ENCODE measurements at places on chromosomes 1 and 21. TPM values are rescaled to one million over a fixed set of nuclear protein-coding genes. Genes with fewer than 3 reads are reported as not detected.
A peak's percentile ranks its signal among the peaks of the same experiment; 100 is the strongest.

The MPL gene
- not detected for total RNA-seq

GRCh38 chr1:26524181-26524580 lies 5.4 kb upstream of the RPS6KA1 start:
- no peak overlapping the region for H3K4me3 ChIP-seq
- no peaks in the 10 kb centered on the region for H3K36me3 ChIP-seq
- peaks cover 2% of the 10 kb centered on the region for H3K4me1 ChIP-seq
- no peak overlapping the region for H3K27ac ChIP-seq

The SHISA4 gene
- total RNA-seq: 176 TPM

DNA sequence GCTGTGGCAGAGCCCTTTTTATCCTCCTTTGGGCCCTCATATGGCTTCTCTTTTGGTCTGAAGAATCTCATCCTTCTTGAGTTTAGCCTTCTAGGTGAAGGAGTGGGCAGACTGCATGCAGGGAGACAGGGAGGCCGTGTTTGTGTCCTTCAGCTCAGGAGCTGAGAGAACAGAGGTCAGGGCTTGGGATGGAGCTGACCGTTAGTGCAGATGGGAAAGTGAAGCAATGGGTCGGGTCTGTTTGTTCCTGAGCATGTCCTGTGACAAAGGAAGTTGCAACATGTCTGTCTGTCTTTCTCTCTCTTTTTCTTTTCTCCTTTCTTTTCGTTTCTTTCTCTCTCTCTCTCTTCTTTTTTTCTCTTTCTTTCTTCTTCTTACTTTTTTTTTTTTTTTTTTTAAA lies 14.9 kb downstream of the MAPKAPK2 start:
- H3K27me3 ChIP-seq: no peaks in the 10 kb centered on the region
- peaks cover 7% of the 10 kb centered on the region for H3K36me3 ChIP-seq
- no peak overlapping the region for H3K4me3 ChIP-seq
- no peaks in the 10 kb centered on the region for H3K4me1 ChIP-seq
- no peak for DNase-seq

The PRRX1 gene
- 55.1 TPM for total RNA-seq

GRCh38 chr1:213123536-213123935 lies 72.5 kb downstream of the RPS6KC1 start:
- no peaks in the 10 kb centered on the region for H3K36me3 ChIP-seq
- no peak overlapping the region for H3K27ac ChIP-seq
- no peak for DNase-seq
- H3K27me3 ChIP-seq: no peaks in the 10 kb centered on the region

GRCh38 chr1:159669338-159669737 lies 45.1 kb downstream of the CRP start:
- H3K4me1 ChIP-seq: no peaks in the 10 kb centered on the region
- no peak for DNase-seq
- H3K27ac ChIP-seq: no peak overlapping the region
- no peak overlapping the region for H3K4me3 ChIP-seq

The CNIH4 gene
- 18.2 TPM for total RNA-seq

- no peaks in the 10 kb centered on the region for H3K27me3 ChIP-seq
- H3K4me1 ChIP-seq: peaks cover 24% of the 10 kb centered on the region
- DNase-seq: no peak
- no peak overlapping the region for H3K27ac ChIP-seq
Observed at GRCh38 chr1:55868026-55868425, 652.9 kb upstream of the USP24 start.

- H3K27me3 ChIP-seq: no peaks in the 10 kb centered on the region
- H3K4me3 ChIP-seq: no peak overlapping the region
- no peak for DNase-seq
- H3K27ac ChIP-seq: no peak overlapping the region
Observed at GRCh38 chr21:45635271-45636151, 8.0 kb upstream of the PCBP3 start.

DNA sequence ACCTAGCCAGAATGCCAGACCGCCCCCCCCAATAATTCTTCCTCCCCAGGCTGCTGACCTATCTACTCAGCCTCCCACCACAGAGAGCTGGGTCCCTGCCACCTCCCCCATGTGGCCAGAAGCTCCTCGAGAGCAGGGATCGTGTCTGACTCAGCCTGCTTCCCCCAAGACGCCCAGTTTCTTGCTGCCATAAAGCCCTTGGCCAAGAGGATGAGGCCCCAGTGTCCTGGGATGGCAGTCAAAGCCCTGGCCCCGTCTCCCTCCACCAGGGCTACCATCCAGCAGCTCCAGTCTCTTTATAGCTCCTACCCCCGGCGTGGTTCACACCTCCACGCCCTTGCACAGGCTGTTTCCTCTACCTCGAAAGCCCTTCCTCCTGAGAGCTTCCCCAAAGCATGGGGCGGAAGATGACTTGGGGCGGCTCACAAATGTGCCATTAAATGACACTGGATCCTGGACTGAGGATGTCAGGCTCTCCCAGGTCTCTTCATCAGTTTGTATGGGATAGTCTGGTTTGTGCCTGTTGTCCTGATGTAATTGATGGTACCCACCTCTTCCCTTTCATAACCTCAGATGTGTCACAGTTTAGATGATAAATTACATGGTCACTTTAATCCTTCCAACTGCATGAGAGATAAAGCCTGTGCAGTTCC lies 13.2 kb downstream of the ADGRB2 start:
- no peak for DNase-seq
- H3K27me3 ChIP-seq: no peaks in the 10 kb centered on the region
- H3K4me1 ChIP-seq: peaks cover 84% of the 10 kb centered on the region
- H3K4me3 ChIP-seq: no peak overlapping the region
- H3K36me3 ChIP-seq: no peaks in the 10 kb centered on the region

DNA sequence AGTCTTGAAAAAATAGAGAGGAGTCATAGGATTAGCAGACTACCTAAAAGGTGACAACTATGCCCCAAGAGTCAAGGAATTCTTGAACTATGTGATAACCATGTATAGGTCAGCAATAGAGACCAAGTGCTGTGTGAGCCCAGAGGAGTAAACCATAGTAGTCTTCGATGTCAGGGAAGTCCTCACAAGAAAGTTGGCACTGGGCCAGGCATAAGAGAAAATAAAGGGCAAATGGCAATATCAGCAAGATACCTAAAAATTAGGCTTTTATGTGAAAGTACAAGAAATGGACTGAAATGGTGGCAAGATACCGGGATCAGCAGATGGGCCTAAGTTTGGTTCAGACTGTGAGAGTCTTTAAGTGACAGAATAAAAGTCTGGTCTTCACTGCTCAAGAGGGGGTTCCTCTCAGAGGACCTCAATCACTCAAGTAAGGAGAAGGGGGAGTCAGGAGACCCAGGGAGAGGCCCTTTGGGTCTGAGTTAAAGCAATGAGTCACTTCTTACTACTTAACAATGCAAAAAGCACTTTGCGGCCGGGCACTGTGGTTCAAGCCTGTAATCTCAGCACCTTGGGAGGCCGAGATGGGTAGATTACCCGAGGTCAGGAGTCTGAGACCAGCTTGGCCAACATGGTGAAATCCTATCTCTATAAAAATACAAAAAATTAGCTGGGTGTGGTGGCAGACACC lies 95.0 kb downstream of the TEX35 start:
- no peaks in the 10 kb centered on the region for H3K36me3 ChIP-seq
- H3K27me3 ChIP-seq: no peaks in the 10 kb centered on the region
- H3K27ac ChIP-seq: no peak overlapping the region
- DNase-seq: no peak

- no peaks in the 10 kb centered on the region for H3K4me1 ChIP-seq
- peak overlapping the region; percentile 11 for H3K27ac ChIP-seq
- no peak overlapping the region for H3K4me3 ChIP-seq
- no peaks in the 10 kb centered on the region for H3K27me3 ChIP-seq
Observed at GRCh38 chr1:7558041-7558461, 213.0 kb upstream of the VAMP3 start.

GRCh38 chr1:25502957-25503356 lies 40.4 kb upstream of the LDLRAP1 start:
- no peaks in the 10 kb centered on the region for H3K4me1 ChIP-seq
- H3K36me3 ChIP-seq: peaks cover 9% of the 10 kb centered on the region
- H3K4me3 ChIP-seq: no peak overlapping the region

The GPR37L1 gene
- total RNA-seq: 0.07 TPM

The DMBX1 gene
- total RNA-seq: not detected

DNA sequence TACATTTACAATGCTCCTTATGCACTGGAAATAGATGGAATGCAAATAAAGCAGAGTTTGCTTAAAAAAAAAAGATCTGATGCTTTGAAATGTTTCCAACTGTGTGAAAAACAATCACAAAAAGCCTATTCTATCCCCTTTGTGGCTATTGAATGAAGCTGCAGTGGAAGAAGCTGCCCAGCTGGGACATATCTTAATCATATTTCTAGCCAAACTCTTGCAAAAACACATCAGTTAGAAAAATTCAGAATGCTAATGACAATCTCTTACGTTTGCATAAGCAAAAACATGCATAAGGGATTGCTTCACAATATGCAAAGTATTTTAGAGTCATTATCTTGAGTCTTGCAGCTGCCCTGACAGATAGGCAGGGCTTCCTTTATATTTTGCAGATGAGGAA lies 526.4 kb upstream of the USP24 start:
- H3K27me3 ChIP-seq: no peaks in the 10 kb centered on the region
- no peak overlapping the region for H3K27ac ChIP-seq
- no peak overlapping the region for H3K4me3 ChIP-seq
- DNase-seq: no peak

The CYP4A11 gene
- total RNA-seq: not detected

GRCh38 chr1:228939881-228940392 lies 204.7 kb downstream of the RHOU start:
- no peak overlapping the region for H3K27ac ChIP-seq
- H3K27me3 ChIP-seq: no peaks in the 10 kb centered on the region
- peaks cover 25% of the 10 kb centered on the region for H3K4me1 ChIP-seq
- no peaks in the 10 kb centered on the region for H3K36me3 ChIP-seq

DNA sequence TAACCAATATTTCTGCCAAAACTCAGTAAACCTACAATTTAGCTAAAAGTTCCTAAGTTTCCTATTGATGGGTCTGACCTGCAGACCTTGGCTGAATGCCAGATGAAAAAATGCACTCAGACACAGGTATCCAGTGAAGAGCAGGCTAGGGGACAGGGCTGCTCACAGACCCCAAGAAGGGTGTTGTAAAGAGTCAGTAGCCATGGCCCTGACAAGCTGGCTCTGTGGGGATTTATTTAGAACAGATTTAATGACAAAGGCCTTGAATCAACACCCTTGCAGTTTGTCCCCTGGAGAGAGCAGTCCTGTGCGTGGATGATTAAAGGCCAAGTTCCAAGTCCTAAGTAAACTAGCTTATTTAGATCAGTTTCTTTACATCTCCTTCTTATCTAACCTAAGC lies 1243.2 kb upstream of the ADGRL4 start:
- H3K27ac ChIP-seq: no peak overlapping the region
- no peaks in the 10 kb centered on the region for H3K36me3 ChIP-seq
- H3K27me3 ChIP-seq: no peaks in the 10 kb centered on the region
- H3K4me1 ChIP-seq: no peaks in the 10 kb centered on the region
- DNase-seq: no peak
- H3K4me3 ChIP-seq: no peak overlapping the region

DNA sequence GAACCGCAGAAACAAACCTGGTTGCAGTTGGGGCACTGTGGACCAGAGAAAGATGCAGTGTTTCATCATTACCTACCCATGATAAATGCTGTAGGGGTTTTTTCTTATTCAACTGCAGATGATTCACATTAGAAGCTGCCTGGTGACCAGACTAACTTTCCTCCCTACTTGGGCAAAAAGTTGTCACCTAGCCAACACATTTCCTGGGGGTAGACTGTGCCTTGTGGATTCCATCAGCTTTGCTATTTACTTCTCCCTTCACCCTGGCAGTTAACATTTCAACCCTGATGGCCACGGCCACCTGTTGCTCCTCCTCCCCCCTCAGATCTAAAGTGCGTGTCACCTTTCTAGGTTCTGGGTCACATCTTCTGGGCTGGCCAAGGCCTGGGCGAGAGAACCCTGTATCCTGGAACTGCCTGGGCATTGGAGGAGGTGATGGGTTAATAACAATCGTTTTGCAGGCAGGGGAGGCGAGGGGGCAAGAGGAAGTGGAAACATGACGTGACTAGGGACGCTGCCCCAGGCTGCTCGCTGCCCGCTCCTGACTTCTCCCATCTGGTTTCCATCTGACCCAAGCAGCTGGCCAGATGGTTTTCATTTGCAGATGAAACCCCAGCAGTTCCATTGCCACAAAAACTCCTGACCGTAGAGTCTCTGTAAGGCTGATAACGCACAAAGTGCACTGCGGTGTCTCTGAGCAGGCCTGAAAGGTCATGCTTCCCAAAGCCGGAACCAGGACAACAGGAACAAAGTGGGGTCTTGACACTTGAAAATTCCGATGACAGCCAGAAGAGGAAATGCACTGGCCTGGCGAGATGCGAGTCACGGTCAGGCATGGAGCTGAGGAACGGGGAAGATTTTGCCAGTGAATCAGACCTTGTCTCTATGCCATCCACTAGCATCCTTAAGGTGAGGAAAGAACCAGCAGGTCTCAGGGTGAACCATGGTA lies 36.6 kb downstream of the CAPZB start:
- no peaks in the 10 kb centered on the region for H3K36me3 ChIP-seq
- H3K27ac ChIP-seq: peak overlapping the region; percentile 65
- peak; percentile 78 for DNase-seq
- H3K4me1 ChIP-seq: peaks cover 85% of the 10 kb centered on the region
- no peak overlapping the region for H3K4me3 ChIP-seq
- H3K27me3 ChIP-seq: no peaks in the 10 kb centered on the region

- H3K27ac ChIP-seq: no peak overlapping the region
- H3K36me3 ChIP-seq: no peaks in the 10 kb centered on the region
- H3K27me3 ChIP-seq: no peaks in the 10 kb centered on the region
Observed at GRCh38 chr1:113868387-113869083, 3.0 kb downstream of the PTPN22 start.

The HORMAD1 gene
- 0.31 TPM for total RNA-seq

- H3K27me3 ChIP-seq: no peaks in the 10 kb centered on the region
- H3K27ac ChIP-seq: no peak overlapping the region
- H3K4me3 ChIP-seq: peak overlapping the region; percentile 27
- H3K36me3 ChIP-seq: no peaks in the 10 kb centered on the region
- DNase-seq: no peak
Observed at GRCh38 chr1:30754684-30755171, 2.8 kb downstream of the LAPTM5 start.

DNA sequence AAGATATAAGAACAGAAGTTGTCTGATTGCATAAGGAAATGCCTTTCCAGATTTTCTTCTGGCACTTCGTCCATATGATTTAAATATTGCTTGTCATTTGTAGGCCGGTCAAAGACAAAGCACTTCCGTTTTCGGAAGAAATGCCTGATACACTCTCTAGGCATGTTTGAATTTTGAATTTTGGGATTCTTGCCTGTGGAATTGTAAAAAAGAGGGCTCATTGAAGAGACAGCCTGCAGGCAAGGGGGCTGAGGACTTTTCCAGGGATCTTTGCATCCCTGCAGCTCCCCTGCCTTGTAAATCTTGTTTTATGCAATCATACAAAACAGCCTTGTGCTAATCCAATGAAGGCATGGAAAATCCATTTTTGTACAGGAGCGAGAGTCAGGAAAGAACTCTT lies 7.4 kb downstream of the GBP4 start:
- no peak for DNase-seq
- no peak overlapping the region for H3K4me3 ChIP-seq
- no peaks in the 10 kb centered on the region for H3K36me3 ChIP-seq
- no peaks in the 10 kb centered on the region for H3K4me1 ChIP-seq
- no peak overlapping the region for H3K27ac ChIP-seq

GRCh38 chr1:34696981-34697380 lies 57.9 kb upstream of the GJB5 start:
- H3K4me1 ChIP-seq: no peaks in the 10 kb centered on the region
- no peaks in the 10 kb centered on the region for H3K36me3 ChIP-seq
- no peak overlapping the region for H3K4me3 ChIP-seq
- H3K27me3 ChIP-seq: no peaks in the 10 kb centered on the region
- H3K27ac ChIP-seq: no peak overlapping the region
